MV-4-11 (cell line): ENCODE measurements at places on chromosomes 2 and 18.

- DNase-seq = no peak
Observed at GRCh38 chr2:10753156-10753555, 31.7 kb downstream of the ATP6V1C2 start.

DNA sequence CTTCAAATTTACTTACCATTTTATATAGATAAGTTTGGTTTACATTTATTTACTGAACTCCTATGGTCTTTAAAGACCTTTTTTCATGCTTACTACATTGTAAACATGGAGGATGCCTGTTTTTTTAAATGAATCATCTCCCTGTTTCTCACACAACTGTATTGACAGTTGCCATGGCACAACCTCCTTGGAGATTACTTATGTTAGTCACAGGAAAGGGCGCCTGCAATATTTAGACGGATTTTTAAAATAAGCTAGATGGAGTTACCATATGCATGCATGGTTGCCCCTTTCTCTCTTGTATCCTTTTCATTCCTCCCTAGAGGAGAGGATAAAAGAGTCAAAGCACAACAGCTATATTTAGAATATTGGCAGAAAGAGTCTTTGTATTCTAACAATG, 34.8 kb upstream of the CCDC102B start:
- DNase-seq = no peak

- no peak for DNase-seq
Observed at GRCh38 chr2:14925471-14925870, 293.0 kb downstream of the LRATD1 start.

- no peak for DNase-seq
Observed at GRCh38 chr2:218816561-218817011, 15.0 kb downstream of the PRKAG3 start.

DNA sequence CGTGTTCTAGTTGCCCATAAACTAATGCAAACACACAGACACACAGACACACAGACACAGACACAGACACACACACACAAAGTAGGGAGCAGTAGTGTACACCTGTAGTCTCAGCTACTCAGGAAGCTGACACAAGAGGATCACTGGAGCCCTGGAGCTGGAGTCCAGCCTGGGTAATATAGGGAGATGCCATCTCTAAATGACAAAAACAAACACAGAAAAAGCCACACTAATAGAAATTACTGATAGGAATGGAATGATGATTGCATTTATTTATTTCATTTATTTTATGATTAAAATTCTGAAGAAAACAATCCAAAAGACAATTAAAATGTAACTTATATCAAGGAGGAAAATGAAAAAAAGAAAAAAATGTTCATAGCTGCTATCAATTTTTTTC, 30.8 kb downstream of the TCF4 start:
- DNase-seq = no peak

DNA sequence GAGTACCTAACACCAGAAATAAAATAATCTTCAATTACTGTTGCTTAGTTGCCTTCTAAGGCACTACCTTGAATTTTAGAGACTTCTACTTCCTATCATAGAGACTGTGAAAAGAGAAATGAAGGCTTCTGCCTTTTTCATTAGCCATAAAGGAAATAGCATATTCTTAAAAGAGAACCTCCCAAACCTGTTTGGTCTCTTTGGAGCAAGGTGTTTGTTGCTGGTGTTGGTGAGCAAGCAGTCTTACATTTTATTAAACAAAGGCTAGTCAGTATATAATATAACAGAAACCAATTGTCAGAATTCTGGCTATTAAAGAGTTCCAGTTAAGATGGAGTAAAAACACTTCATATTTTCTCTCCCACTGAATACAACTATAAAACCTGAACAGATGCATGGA, 116.4 kb downstream of the TAF4B start:
- no peak for DNase-seq

DNA sequence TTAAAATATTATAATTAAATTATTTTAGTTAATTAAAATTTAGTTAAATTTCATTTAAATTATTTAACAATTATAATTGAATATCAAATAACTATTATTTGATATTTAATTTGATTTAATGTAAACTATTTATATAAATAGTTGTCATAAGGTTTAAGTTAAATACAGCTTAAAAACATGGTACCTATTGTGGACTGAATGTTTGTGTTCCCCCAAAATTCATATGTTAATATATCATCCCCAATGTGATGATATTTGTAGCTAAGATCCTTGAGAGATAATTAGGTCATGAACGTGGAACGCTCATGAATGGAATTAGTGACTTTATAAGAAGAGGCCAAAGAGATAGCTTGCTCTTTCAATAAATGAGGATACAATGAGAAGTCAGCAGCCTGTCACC, 505.7 kb upstream of the LRATD1 start:
- DNase-seq = no peak

- DNase-seq = no peak
Observed at GRCh38 chr2:88187927-88188326, 17.8 kb downstream of the THNSL2 start.

GRCh38 chr2:60047944-60048525, 505.4 kb downstream of the BCL11A start:
- DNase-seq = no peak

- DNase-seq = no peak
Observed at GRCh38 chr2:137321566-137321965, 556.2 kb downstream of the THSD7B start.

DNA sequence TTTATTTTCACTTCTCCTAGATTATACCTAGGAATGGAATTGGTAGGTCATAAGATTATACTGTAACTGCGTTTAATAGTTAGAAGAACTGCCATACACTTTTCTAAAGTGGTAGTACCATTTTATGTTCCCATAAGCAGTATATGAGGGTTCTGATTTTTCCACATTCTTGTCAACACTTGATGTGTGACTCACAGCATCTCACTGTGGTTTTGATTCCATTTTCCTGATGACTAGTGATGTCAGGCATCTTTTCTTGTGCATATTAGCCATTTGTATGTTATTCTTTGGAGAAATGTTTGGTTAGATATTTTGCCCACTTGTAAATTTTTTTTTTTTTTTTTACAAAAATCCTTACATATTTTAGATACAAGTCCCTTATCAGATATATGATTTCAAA, 2.3 kb downstream of the DCAF17 start:
- DNase-seq = peak; percentile 6

DNA sequence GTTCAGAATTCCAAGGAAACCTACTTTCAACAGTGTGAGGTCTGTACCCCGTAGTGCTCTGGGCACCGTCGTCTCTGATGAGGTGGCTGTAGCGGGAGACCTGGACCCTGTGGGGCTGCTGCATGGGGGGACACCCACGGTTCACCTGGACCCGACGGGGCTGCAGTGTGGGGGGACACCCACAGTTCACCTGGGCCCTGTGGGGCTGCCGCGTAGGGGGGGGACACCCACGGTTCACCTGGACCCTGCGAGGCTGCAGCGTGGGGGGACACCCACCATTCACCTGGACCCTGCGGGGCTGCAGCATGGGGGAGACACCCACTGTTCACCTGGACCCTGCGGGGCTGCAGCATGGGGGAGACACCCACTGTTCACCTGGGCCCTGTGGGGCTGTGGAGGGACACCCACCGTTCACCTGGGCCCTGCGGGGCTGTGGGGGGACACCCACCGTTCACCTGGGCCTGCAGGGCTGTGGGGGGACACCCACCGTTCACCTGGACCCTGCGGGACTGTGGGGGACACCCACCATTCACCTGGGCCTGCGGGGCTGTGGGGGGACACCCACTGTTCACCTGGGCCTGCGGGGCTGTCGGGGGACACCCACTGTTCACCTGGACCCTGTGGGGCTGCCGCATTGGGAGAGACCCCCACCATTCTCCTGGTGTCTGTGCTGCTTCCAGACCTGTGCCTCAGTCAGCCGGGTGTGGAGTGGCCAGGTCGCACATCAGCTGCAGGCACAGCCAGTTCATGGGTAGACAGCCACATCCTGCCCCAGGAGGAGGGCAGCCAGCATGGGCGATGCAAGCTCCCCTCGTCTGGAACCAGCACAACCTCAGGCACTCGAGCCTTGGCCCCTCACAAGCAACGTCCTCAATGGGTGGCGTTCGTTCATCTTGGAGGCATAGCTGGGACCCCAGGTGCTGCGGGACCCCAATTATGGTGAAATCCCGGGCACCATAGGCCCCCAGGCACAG, 114.5 kb downstream of the TMEM18 start:
- no peak for DNase-seq

DNA sequence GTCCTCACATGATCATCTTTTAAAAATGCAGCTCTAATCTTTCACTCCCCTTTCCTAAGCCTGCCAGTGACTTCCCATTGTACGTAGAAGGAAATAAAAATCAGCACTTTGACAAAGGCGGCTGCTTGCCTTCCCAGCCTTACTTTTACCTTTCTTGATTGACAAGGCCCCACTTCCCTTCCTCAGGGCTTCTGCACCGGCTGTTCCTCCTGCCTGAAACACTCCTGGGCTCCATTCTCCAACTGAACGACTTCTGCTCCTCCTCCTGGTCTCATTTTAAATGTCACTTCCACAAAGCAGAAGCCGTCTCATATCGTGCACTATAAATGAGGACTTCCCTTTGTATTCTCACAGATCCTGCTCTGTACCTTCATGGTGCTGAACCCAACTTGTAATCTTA, 56.1 kb downstream of the OSBPL6 start:
- peak; percentile 12 for DNase-seq

DNA sequence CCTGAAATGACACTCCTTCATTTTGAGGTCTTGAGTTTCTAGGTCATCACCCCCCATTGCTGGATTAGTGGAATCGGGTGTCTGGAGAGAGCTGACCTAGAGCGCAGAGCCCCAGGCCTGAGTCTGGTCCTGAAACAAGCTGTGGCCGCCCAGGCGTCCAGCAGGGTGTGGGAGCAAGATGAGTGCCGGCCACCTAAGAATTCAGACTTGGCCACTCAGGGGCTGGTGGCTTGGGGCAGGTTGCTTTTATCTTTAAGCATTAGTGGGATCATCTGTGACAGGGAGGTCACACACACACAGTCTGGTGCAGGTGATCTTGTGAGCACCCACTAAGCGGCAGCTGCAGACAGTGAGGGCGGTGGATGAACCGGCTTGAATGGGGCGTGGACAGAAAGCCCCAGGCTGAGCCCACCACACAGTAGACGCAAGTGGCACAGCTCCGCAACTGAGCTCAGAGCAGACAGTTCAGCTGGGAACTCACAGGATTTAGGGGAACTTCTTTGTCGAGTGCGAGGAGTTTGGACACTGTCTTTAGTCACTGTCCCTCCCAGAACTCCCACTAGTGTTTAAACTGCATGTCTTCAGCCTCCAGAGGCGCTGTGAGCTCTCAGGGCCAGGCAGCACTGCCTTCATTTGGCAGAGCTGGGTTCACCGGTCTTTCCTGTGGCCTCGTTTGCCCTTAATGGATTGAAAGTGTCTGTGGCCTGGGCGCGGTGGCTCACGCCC, 21.5 kb downstream of the ITGB1BP1 start:
- peak; percentile 9 for DNase-seq

DNA sequence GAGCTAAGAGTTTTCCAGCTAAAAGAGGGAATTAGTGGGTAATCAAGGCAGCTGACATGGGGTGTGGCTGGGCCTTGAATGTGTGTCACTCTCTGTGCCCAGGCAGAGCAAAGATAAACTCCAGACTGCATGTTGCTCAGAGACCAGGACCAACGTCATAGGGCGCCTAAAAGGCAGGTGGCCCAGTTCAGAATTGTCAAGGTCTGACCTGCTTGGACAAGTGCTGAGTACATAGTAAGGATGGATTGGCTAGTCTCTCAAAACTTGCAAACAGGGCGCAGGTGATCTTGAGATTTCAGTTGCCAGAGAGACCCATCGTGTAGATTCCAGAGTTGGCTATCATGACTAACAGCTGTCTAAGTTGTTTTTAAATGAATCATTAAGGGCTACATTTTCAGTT, 19.0 kb downstream of the CLUL1 start:
- DNase-seq = no peak

DNA sequence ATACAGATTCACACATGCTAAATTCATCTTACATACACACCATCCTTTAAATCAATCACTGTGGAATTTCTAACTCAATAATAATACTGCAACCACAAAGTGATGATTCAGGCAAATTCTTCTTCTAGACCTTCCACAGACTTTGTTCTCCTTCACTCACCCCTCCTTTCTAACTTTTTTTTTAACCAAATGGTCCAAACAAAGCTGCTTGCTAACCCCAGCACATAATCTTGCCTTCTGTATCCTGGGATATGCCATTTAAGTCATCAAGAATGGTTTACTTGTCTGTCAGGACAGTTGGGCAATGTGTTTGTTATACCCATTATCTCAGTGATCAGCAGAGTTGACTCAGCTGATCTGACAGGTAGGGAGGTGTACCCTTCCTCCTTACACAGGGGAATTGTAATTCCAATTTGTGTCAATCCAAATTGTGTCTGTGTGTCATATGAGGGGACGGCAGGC, 10.0 kb downstream of the SLC40A1 start:
- DNase-seq = no peak

DNA sequence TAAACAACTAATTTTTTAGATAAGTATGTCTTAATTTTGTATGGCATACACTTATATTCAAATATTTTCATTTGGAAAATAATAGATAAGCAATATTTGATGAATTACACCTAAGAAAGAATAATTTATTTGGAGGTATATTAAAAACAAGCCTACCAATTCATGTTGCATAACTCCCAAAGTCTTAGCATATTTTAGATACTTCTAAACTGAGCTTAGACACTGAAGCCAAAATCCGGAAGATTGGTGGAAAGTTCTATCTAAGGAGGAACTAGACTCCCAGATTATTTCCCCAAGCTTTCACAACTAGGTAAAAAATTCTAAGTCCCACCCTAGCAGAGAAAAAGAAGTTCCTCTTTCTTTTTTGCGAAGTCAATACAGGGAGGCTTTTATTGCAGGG, 221.0 kb upstream of the MMADHC start:
- peak; percentile 58 for DNase-seq

GRCh38 chr2:51322613-51323012, 290.7 kb upstream of the NRXN1 start:
- no peak for DNase-seq

DNA sequence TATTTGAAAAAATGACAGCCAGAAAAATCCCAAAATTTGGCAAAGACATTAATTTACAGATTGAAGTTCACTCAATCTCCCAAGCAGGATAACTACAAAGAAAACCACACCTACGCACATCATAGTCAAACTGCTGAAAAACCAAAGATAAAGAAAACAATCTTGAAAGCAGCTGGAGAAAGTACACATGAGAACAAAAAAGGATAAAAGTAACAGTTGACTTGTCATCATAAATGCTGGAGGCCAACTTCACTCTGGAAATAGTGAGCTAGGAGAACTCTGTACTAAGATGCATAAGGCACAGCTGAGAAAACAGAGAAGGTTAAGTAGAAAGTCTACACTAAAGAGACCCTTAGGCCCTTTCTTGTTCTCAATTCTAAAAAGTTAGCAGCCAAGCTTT, 73.1 kb downstream of the TLK1 start:
- DNase-seq = no peak

DNA sequence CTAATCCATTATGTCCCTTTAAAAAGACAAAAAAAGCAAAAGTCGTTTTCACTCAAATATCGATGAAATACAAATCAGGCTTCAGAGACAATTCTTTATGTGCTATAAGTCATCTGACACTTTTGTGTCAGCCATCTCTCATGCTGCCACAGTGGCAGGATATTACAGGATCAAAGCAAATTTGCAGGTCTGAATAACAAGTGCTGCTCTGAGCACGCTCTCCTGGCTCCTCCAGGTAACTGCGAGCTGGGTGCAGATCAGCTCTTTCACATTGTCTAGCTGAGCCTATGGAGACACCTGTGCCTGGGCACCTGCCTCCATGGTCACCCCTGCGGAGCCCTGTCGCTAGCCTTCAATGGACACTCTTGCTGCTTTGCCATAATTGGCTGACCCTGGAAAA, 250.2 kb upstream of the RAB12 start:
- DNase-seq = no peak
